ENCODE measurements at places on chromosomes 7 and 10.

- DNase-seq = no peak
These were observed 6.3 kb upstream of the OPN4 start for GRCh38 chr10:86647773-86648703.

DNA sequence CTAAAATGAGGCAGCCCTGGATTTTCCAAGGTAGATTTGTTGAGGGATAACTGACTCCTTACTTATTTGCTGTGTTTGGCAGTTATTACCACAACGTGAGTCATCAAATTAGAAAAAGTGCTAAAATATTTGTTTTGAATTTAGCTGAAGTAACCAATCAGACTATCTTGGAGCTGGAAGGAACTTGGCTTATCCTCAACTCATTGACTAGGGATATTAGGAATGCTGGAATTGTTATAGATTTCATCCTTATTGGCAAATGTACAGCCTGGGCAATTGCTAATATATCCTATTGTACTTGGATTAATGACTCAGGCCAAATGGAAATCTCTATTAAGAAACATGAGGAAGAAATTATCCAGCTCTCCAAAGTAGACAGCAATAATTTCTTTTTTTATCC lies 1189.0 kb upstream of the LRRN3 start:
- DNase-seq = no peak

GRCh38 chr10:77866598-77866997 lies 60.0 kb downstream of the DLG5 start:
- no peak for DNase-seq

DNA sequence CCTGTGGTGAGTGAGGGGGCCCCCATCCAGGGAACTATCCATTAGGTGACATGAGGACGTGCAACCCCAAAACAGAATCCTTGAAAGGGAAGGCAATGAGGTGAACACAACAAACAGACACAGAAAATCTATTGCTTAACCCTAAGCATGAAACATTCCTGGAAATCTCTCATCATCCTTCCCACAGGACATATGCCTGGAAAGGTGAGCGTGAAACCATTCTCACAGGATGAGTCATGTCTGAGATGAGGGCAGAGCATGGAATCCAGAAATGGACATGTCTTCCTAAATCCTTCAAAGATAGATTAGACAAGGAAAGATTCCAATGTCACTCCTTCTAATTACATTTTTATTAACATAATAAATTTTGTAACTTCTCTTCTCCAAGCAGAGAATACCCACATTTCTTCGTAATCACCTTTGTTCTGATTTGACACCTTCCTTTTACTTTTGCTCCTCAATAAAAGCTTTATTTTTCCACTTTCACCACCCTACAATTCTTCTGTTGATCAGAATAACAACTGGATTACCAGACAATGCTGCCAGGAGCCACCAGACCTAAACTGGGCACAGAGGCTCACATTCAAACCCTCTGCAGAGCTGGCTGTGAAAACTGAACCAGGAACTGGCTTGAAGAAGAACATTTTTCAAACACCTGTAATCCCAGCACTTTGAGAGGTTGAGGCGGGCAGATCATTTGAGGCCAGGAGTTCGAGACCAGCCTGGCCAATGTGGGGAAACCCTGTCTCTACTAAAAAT lies 67.2 kb downstream of the COBL start:
- no peak for DNase-seq

- no peak for DNase-seq
These were observed 64.9 kb downstream of the MCU start for GRCh38 chr10:72756674-72757385.

DNA sequence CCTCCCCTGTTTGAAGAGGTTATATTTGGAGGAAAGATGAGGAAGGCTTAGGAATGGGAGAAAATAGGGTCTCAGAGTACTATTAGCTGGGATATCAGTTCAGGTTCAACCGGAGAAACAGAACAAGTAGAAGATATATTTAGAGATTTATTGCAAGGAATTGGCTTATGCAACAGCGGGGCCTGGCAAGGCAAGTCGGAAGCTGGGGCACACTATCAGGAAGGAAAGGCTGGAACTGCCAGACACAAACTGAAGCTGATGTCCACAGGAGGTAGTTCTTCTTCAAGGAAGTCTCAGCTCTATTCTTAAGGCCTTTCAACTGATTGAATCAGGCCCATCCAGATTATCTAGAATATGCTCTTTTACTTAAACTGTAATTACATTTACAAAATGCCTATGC lies 939.6 kb upstream of the C7orf33 start:
- no peak for DNase-seq

DNA sequence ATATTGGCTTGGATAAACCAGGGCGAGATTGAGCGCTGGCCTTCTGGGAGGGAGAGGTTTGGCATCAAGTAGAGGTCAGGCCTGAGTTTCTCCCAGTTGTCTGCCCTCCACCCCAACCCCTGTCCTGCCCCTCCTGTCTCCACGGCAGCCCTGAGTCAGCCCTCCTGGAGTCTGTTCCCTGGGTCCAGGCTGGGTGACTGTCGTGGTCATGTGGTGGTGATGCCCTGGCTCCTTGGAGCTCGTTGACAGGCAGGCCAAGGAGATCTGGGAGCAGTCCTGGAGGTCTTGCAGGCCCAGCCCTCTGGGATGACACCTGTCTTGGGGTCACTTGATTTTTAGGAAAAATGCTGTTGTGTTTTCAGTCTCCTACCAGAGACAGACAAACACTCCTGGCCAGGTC lies 53.6 kb upstream of the PODXL start:
- DNase-seq = no peak

- DNase-seq = peak; percentile 26
These were observed 43.4 kb downstream of the GLRX3 start for GRCh38 chr10:130179640-130180039.

GRCh38 chr10:1255118-1255517 lies 198.9 kb downstream of the WDR37 start:
- no peak for DNase-seq

- DNase-seq = no peak
These were observed 6.6 kb upstream of the ZYX start for GRCh38 chr7:143374561-143374960.

DNA sequence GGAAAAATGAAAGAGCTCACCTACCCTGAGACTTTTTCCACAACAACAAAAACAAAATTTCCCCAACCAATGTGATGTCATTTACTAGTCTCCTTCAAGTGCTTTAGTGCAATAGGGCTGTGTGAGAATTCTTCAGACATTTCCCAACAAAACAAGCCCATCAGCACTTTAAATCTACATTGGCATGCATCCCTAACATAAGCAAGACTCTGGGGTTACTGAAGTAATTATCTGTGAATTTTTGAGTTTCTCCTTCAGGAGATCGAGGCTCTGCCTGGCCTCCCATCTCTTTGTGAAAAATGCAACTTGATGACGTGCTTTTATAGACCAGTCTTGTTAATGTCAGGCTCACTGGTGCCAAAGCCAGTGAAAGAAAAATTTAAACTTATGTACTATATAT lies 255.6 kb downstream of the GFRA1 start:
- DNase-seq = no peak

GRCh38 chr7:70171369-70171920 lies 573.2 kb downstream of the AUTS2 start:
- DNase-seq = no peak

- DNase-seq = no peak
These were observed 30.5 kb downstream of the ABCB1 start for GRCh38 chr7:87570178-87570577.

DNA sequence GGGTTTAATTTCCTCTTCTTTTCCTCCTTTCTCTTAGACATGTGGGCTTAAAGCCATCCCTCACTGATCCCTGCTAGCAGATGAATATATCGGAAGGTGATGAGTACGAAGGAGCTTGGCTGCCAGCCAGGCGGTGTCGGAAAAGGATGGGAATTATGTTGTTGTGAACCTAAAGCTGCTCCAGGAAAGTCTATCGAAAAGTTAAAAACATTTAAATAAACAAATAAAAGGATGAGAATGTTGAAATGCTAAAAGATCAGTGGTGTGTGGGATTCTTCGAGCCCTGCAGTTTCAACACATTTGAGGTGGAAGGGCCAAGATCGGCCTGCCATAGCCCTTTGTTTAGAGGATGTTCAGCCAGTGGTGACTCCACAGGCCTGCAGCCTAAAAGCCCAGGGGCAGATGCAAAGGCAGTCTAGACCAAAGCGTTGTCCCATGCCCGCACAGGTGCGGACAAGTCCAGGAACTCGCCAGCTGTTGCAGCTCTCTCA lies 107.9 kb downstream of the JCAD start:
- no peak for DNase-seq

All from CD4-positive, alpha-beta T cell treated with Interleukin-6 at 100 ng/mL for 8 hours (primary cell).